Nucleus accumbens (tissue), 56 donors: ENCODE measurements at places on chromosomes 2 and 18.

GRCh38 chr18:62399781-62400308, 74.7 kb downstream of the TNFRSF11A start:
- DNase-seq = no peak

- DNase-seq = no peak
These were observed 79.1 kb upstream of the KLHL14 start for GRCh38 chr18:32851936-32852335.

GRCh38 chr2:157418239-157418641, 25.6 kb downstream of the CYTIP start:
- no peak for DNase-seq

DNA sequence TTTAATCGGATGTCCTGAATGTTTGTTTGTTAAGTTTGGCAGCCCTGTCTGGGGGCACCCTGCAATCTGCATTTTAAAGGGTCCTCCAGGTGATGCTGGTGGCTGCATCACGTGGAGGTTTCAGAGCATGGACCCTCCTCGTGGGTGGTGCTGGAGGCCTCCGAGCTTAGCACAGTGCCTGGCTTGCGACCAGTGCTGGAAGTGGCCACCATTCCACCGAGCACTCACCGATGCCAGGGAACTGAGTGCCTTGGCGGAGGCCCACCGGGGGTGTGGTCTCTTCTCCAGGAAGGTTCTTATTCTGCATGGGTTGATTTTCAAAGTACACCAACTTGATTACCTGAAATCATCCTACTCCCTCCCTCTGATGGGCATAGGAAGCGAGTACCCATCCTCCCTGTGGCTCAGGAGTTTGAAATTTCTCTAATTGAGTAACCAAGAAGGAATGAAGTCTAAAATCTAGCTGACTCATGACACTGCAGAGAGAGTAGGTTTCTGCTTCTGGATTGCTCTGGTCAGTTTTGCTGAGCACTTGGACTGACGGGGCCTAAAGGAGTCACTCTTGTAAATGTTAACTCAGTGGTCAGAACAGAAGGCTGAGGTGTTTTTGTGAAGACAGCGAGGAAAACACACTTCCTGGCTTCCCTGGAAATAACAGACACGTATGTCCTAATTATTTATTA, 58.1 kb upstream of the SLC66A3 start:
- no peak for DNase-seq
